GM23248 (cell line): ENCODE measurements at places on chromosomes 7 and 10.
A peak's percentile ranks its signal among the peaks of the same experiment; 100 is the strongest.

- DNase-seq: peak; percentile 66
Measured at GRCh38 chr7:35605760-35606159, 89.2 kb downstream of the HERPUD2 start.

DNA sequence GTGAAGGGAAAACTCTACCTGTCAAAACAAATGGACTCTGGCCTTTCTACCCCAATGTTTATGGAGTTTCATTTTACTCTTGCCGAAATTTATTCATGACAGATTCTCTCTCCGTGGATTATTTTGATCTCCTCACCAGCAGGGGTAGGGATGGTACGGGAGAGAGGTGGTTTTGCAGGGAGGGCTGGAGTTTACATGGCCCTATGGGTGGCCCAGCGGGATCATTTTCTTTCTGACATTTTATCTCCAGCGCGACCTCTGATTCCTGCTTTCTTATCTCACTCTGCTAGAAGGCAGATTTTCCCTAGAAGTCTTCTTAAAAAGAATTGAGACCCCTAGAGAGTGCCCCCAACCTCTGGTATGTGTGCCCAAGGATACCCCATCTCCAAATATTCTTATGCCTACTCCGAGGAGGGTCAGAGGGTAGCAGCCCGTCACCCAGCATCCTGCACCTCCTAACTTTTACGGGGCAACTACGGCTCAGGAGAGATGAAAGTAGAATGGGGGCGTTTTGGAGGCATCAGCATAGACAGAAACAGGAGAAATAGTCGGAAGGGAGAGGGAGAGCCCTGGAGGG, 10.1 kb upstream of the GATA3 start:
- DNase-seq: no peak

GRCh38 chr10:63553473-63553872, 32.3 kb downstream of the REEP3 start:
- DNase-seq: peak; percentile 68

- no peak for DNase-seq
Measured at GRCh38 chr7:86407291-86407690, 236.4 kb upstream of the GRM3 start.

DNA sequence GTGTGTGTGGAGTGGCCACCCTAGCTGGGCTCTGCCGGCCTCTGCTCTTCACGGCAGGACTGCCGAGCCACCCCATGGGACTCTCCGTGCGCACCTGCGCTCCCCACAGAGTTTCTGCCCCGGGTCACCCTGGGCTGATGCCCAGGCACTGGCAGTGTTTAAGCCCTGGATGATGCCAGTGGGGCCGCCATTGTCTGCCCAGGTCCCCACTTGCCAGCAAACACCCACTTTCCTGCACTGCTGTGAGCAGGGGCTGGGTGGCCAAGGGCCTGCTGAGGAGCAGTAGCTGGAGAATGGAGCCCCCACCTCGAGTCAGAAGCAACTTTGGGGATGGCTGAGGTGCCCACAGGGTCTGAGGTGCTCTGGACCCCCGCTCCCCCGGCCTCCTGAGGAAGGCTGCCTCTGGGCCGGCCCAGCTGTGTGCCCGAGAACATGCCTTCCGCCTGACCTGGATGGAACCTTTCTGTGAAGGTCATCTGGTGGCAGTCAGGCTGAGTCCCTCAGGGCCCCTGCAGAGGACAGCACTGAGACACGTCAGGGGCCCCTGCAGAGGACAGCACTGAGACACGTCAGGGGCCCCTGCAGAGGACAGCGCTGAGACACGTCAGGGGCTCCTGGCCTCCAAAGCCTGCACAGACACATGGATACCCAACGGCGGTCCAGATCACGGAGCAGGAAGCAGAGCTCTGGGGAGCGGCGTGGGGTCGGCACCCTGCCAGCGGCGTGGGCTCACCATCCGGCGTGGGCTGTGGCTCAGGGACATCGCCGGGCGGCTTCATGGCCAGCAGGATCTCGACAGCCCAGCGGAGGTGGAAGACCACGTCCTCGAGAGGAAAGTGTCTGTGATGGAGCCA, 62.0 kb downstream of the CFAP46 start:
- DNase-seq: no peak

DNA sequence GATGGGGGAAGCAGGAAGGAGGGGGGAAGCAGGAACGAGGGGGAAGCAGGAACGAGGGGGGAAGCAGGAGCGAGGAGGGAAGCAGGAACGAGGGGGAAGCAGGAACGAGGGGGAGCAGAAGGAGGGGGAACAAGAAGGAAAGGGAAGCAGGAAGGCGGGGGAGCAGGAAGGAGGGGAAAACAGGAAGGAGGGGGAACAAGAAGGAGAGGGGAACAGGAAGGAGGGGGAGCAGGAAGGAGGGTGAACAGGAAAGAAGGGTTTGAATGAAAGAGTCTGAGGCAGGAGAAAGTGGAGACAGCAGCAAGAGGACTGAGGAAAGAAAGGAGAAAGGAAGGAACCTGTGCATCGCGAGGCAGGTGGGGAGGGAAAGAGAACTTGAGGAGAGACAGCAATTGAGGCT, 256.6 kb downstream of the PTEN start:
- DNase-seq: no peak

DNA sequence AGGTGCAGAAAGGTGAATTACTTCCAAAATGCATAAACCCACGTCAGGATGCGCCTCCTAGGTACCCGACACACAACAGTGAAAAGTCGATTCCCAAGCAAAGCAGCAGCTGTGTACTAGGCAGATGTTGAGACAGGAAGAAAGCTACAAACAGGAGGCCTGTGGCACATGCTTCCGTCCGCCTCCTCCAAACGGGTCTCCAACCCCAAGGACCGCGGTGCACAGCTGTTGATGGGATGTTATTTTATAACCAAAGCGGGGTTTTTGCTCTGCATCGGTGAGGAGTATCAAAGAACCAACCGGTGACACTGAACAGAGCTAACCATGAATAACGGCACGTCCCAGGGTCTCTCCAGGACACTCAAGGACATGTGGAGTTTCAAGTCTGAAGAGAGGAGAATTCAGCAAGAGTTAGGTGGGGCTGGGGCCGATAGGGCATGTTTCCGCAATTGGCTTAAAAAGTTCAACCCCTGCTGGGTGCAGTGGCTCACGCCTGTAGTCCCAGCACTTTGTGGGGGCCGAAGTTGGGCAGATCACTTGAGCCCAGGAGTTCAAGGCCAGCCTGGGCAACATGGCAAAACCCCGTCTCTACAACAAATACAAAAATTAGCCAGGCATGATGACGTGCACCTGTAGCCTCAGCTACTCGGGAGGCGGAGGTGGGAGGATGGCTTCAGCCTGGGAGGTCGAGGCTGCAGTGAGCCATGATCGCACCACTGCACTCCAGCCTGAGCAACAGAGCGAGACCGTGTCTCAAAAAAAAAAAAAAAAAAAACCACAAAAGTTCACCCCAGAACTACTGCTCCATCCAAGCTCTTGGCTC, 108.0 kb downstream of the SMURF1 start:
- no peak for DNase-seq

DNA sequence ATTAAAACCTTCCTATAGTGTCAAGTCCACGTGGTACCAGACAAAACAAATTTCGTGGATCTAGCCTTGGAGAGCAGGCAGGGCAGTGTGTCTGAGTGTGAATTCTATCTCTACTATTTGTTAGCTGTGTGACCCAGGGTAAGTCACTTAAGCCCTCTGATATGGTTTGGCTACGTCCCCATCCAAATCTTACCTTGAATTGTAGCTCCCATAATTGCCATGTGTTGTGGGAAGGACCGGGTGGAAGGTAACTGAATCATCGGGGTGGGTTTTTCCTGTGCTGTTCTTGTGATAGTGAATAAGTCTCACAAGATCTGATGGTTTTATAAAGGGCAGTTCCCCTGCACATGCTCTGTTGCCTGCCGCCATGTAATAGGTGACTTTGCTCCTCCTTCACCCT, 2.8 kb upstream of the NPFFR1 start:
- DNase-seq: no peak

GRCh38 chr10:8410506-8410905, 356.0 kb downstream of the GATA3 start:
- DNase-seq: no peak

DNA sequence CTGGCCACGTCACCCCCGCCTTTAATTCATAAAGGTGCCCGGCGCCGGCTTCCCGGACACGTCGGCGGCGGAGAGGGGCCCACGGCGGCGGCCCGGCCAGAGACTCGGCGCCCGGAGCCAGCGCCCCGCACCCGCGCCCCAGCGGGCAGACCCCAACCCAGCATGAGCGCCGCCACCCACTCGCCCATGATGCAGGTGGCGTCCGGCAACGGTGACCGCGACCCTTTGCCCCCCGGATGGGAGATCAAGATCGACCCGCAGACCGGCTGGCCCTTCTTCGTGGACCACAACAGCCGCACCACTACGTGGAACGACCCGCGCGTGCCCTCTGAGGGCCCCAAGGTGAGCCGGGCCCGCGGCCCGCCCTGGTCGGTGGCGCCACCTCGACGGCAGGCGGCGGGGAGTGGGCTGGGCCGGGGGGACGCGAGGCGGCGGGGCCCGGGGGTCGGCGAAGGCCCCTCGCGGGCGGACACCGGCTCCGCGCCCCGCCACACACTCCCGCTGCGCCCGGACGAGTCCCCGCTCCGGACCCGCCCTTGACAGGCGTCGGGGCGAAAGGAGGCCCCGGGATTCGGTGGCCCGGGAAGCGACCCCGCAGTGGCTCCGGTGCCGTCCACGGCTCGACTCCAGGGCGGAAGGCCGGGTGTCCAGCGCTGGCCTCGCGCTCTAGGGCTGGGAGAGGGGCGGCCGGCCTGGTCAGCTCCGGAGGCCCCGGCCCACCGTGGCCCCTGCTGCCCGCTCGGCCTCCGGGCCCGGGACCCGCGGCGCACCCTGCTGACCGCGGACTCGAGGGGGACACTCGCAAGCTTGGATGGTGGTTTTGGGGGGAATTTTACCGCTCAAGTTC, 557 bp downstream of the BAG3 start:
- peak; percentile 55 for DNase-seq

- no peak for DNase-seq
Measured at GRCh38 chr7:30805081-30805691, 34.0 kb downstream of the MINDY4 start.

DNA sequence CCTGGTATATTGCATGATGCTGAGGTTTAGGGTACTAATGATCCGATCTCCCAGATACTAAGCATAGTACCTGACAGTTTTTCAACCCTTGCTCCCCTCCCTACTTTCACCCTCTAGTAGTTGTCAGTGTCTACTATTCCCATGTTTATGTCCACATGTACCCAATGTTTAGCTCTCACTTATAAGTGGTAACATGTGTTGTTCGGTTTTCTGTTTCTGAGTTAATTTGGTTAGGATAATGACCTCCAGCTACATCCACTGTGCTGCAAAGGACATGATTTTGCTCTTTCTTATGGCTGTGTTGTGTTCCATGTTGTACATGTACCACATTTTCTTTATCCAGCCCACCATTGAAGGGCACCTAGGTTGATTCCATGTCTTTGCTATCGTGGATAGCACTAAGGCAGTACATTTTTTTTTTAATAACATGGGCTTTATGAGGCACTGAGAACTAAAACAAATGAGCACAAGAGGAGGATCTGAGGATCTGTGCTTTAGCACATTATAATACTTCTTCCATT, 28.1 kb downstream of the ITGB8 start:
- DNase-seq: no peak

GRCh38 chr10:83274088-83274487, 865.2 kb upstream of the GHITM start:
- DNase-seq: no peak

DNA sequence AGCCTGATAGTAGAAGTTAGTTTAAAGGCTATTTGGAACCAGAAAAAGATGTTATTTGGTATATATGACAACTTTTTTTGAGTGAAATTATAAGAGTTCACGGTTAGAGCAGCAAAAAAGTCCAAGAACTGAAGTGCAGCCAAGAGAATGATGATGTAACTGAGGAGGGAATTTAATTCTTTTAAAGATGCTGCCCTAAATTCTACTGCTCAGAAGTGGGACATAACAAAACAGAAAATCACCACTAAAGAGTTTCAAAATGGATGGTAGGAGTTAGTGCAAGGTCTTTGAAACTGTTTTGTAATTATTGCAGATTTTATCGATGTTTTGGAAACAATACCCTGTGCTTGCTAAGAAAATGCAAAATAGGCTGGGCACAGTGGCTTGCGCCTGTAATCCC, 6.5 kb downstream of the SAMD8 start:
- DNase-seq: peak; percentile 52

- DNase-seq: peak; percentile 49
Measured at GRCh38 chr10:44980309-44981171, 1.9 kb upstream of the DEPP1 start.

- DNase-seq: no peak
Measured at GRCh38 chr10:121302541-121303180, 295.6 kb downstream of the FGFR2 start.

DNA sequence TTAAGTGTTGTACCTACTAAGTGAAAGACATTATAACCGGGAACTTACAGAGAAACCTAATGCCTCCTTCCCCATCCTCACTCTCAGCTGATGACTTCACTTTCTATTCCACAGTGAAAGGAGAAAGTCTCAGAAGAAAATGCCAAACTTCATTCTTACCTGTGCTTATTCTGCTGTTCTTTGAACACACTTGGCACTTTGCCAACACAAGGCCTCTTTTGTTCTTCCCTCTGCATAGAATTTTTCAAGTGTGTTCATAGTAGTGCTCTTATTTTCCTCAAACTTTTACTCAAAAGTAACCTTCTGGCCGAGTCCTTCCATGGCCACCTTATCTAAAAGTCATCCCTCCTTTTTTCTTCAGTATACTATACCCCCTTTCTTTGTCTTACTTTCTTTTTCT, 59.4 kb upstream of the ETV1 start:
- DNase-seq: no peak
